ENCODE measurements at places on chromosomes 16 and 17. TPM values are rescaled to one million over a fixed set of nuclear protein-coding genes. Genes with fewer than 3 reads are reported as not detected.

The TP53TG3F gene
- total RNA-seq, result not detected

The PRR29 gene
- 1.9 TPM for total RNA-seq

The MEFV gene
- total RNA-seq, result 2.3 TPM

The KRTAP3-1 gene
- not detected for total RNA-seq

The ENPP7 gene
- not detected for total RNA-seq

The GP1BA gene
- not detected for total RNA-seq

The TP53TG3C gene
- total RNA-seq, result not detected

The KRTAP1-5 gene
- total RNA-seq, result not detected

The SLC6A2 gene
- not detected for total RNA-seq

The ASIC2 gene
- total RNA-seq, result 18.1 TPM

The CCDC78 gene
- total RNA-seq, result 8.0 TPM

The CCL16 gene
- total RNA-seq, result not detected

The PPP1R1B gene
- 142 TPM for total RNA-seq

The ITGA2B gene
- 9.4 TPM for total RNA-seq

The EIF1 gene
- 683 TPM for total RNA-seq

The GRAP gene
- total RNA-seq, result 2.0 TPM

The KRTAP4-5 gene
- total RNA-seq, result not detected

The BEAN1 gene
- 9.8 TPM for total RNA-seq

The EVPLL gene
- total RNA-seq, result not detected

The MYOCD gene
- 1.1 TPM for total RNA-seq

The KRT12 gene
- total RNA-seq, result not detected

The ITGAX gene
- total RNA-seq, result 13.7 TPM

The UNC119 gene
- total RNA-seq, result 44.6 TPM

The TNK1 gene
- total RNA-seq, result 1.3 TPM

The FBXL16 gene
- 332 TPM for total RNA-seq

The CLEC19A gene
- 0.30 TPM for total RNA-seq

The GPR142 gene
- total RNA-seq, result not detected

The IRX5 gene
- not detected for total RNA-seq
